T-helper 22 cell (primary cell): ENCODE measurements at places on chromosomes 12 and 14.

DNA sequence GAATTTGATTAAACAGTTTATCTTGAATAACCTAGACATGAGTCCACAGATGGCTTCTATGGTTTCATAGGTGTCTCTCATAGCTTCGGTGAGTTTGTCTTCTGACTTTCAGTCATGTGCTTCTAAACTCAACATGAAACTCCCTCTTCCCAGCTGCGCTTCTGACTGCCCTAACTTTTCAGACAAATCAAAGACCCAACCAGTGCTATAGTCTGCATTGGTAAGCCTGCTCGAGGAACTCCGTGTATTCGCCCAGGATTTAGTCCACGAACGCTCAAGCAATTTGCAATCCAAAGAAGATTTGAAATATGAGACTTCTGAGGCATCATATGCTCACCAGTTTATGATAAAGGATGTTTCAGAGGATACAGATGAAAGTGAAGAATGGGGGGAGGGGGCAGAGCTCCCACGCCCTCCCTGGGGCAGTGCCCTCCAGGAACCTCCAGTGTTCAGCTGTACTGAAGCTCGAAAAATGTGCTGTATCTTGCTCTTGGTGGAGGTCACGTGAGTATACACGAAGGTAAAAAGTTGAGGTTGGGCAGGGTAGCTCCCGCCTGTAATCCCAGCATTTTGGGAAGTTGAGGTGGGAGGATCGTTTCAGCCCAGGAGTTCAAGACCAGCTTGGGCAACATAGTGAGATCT lies 5.2 kb upstream of the RILPL2 start:
- no peak for DNase-seq

- DNase-seq, result no peak
Measured at GRCh38 chr14:58200480-58200841, 512 bp downstream of the ACTR10 start.

GRCh38 chr12:92876496-92876895 lies 52.6 kb downstream of the EEA1 start:
- DNase-seq, result no peak

DNA sequence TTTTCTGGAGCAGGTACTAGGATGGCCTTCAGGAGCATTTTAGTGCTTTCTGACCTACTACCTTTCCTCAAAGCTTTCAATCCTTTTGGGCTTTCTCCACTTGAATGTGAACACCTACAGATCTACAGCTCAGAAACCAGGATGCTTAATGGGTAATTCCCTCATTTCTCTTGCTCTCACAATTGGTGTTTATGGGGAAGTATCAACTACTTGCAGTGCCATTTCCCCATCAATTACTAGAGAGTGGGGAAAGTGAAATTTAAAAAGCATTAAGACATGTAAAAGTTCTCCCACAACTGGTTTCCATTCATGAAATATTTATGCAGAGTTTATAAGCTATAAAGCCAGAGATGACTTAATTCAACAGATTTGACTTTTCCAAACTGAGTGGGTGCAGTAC lies 2.1 kb upstream of the YY1 start:
- no peak for DNase-seq

GRCh38 chr12:55720894-55721444 lies 776 bp downstream of the RDH5 start:
- no peak for DNase-seq

GRCh38 chr14:63896278-63896720 lies 43.5 kb downstream of the SYNE2 start:
- DNase-seq, result no peak

GRCh38 chr14:63726499-63726898 lies 1.4 kb downstream of the SGPP1 start:
- DNase-seq, result no peak

- no peak for DNase-seq
Measured at GRCh38 chr12:52207895-52208294, 16.1 kb upstream of the KRT80 start.

- no peak for DNase-seq
Measured at GRCh38 chr12:31018790-31019505, 54.7 kb upstream of the DDX11 start.

GRCh38 chr14:44468771-44469170 lies 38.3 kb downstream of the FSCB start:
- no peak for DNase-seq

DNA sequence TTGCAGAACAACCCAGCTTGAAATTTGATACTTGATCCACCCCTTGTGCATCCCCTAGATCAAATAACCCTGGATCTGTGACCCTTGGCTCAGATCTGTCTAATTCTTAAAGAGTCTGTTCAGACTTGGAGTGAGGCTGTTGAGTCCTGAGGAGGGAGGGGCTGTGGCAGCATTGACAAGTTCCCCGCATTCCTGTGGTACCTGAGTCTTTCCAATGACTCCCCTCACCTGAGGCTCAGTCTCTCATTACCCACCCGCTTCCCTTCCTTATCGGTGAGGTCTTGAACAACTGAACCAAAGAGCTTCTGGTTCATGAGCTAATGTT lies 16.1 kb upstream of the HDAC7 start:
- no peak for DNase-seq

DNA sequence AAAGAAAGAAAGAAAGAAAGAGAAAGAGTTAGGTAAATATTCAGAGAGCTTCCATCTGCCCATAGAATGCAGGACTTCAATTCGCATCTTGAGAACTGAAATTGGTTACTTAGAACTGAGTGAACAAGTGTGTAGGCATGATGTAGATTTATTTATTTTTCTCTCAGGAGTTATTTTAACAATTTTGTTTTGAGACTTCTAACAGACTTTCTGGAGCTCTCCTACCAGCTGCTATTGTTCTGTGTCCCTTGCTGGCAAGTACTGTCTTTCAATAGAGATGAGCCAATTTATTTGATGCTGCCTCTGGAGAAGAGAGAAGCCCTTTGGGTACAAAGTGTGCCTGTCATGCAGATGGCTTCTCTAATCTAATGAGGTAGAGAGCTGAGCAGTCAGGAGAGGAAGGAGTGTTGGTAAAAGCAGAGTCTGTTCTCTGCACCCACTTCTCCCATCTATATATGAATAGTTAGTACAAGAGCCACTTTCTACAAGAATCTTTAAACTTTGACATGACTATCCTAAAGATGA lies 67.0 kb downstream of the SYT1 start:
- no peak for DNase-seq

DNA sequence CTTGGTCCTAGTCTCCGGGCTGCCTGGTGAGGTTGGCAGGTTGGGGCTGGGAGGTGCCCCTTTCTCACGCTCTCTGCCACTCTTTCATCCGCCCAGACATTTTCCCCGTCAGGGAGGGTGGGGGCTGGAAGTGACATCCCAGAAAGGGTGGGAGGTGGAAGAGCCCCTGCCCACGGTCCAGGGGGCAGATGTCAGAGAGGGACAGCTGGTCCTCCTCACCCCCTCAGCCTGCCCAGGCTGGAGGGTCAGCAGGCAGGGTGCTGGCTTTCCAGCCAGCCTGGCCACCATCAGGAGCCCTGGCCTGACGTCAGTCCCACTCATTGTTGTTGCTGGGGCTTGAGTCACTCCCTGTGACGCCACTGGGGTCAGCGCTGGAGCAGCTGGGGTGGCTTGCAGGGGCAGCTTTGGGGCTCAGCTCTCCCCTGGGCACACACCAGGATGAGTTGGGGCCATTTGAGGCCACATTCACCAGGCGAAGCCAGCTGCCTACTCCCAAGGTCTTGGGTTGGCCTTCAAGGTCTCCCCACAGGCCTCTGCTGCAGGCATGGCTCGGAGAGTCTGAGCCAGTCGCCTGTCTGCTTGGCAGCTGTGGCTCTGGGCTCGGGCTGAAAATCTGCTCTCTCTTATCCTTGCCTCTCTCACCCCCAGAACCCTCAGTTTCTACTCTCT lies 5.7 kb upstream of the ATG101 start:
- no peak for DNase-seq

GRCh38 chr14:22478670-22479069 lies 110.4 kb downstream of the DAD1 start:
- no peak for DNase-seq

DNA sequence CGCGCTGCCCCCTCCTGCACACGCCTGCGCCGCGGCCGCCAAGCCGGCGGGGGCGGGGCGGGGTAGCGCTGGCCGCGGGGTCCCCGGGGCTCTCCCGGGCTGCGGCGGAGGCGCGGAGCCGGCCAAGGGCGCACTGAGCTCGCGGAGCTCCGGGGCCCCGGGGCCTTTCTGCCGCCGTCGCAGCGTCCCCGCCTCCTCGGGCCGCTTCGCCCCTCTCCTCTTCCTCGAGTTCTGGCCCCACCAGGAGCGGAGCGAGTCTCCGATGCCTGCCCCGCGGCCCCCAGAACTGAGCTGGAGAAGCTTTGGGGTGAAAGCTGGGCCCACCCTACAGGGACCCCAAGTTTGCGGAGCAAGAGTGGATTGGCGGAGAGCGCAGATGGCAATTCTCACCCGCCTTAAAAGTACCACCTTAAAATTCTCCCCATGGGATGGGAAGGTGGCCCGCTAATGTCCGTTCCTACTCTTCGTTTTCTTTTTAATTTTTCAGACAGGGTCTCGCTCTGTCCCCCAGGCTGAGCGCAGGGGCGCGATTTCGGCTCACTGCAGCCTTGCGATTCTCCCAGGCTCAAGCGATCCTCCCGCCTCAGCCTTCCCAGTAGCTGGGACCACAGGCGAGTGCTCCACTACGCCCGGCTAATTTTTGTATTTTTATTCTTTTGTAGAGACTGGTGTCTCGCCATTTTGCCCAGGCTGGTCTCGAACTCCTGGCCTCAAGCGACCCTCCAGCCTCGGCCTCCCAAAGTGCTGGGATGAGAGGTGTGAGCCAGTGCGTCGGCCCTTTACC lies 129.6 kb downstream of the NDUFA12 start:
- DNase-seq, result no peak

- no peak for DNase-seq
Measured at GRCh38 chr12:29216797-29217575, 67.9 kb downstream of the FAR2 start.
